ENCODE measurements at places on chromosomes 3 and 15.

- no peak for DNase-seq
These were observed 54.8 kb upstream of the MITF start for GRCh38 chr3:69684309-69684961.

GRCh38 chr3:127203024-127203423 lies 10.1 kb downstream of the PRR23E start:
- no peak for DNase-seq

- DNase-seq, result no peak
These were observed 102.1 kb downstream of the RYK start for GRCh38 chr3:134148534-134148933.

- no peak for DNase-seq
These were observed 626.2 kb downstream of the IGSF11 start for GRCh38 chr3:118408431-118408830.

GRCh38 chr3:48576647-48577046 lies 13.1 kb upstream of the UCN2 start:
- DNase-seq, result no peak

GRCh38 chr3:157650172-157650571 lies 147.0 kb upstream of the VEPH1 start:
- DNase-seq, result no peak

DNA sequence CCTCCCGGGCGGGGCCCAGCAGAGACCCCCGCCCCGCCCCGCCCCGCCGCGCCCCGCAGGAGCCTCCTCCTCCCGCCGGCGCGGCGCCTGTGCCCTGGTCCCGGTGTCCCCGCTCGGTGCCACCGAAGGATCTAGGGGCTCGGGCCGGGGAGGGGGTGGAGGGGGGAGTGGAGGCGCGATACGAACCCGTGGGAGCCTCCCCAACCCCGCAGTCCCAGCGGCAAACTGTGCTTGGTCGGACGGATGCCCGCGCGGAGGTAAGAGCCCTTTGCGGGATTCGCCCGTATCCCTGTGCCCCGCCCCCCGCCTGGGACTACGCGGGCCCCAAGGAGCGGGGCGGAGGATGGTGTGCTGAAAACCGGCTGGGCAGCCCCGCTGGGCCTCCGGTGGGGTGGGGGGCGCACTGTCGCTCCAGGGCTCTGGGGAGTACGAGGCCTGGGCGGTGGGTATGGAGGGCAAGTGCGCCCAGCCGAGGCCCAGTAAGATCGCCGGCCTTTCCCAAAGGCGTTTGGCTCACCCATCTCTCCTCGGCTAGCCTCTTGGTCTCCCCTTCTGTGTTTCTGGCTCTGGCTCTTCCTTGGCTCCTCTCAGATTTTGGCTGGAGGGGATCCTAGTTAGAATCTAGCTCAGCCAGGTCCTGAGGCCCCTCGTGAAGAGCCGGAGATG lies 65.6 kb upstream of the POLG start:
- no peak for DNase-seq

DNA sequence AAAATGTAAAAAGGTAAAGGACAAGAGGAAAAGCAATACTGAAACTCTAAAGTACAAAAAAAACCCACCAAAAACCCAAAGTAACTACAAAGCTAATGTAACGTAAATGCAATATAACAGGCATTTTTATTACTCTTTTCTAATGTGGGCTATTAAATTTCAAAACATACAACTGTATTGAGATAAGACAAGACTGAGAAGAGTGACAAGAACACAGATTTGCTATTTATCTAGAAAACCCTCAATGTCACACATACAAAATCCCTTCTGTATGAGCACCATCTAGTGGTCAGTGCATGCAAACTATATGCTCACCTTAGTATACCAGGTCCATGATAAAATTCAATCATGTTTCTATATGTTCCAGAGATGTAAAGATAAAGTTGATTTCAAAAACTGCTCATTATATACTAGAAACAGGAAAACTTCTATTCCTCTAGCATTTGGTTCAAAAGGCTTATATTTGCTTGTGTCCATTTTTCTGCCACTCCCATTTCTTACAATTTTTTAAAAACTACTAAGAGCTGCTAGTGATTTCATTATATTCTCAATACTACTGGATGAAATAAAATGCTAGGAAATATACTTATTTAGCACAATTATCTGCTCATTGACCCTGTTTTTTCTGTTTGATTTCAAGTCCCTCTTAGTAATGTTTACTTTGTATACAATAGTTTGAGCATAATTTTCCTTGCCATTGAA lies 111.4 kb downstream of the DLG1 start:
- DNase-seq, result peak; percentile 44

DNA sequence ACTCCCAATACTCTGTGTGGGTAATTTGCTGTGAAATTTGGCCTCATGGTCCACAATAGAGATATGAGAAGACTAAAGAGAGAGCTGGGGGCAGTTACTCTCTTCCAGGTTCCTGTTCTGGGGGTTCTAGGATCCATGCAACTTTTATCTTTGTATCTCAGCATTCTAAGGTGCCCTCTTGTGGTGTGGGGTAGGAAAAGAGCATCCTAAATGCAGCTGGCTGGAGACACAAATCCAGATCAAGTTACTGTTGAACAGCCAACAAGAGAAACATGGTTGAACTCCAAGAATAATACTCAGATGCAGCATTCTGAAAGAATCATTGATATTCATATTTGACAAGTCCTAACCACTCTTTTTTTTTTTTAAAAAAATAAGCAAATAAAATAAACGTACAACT lies 238.2 kb downstream of the GREM1 start:
- no peak for DNase-seq

- no peak for DNase-seq
These were observed 75.2 kb downstream of the GADL1 start for GRCh38 chr3:30819067-30819798.

- no peak for DNase-seq
These were observed 708.5 kb downstream of the SQOR start for GRCh38 chr15:46343196-46343935.

DNA sequence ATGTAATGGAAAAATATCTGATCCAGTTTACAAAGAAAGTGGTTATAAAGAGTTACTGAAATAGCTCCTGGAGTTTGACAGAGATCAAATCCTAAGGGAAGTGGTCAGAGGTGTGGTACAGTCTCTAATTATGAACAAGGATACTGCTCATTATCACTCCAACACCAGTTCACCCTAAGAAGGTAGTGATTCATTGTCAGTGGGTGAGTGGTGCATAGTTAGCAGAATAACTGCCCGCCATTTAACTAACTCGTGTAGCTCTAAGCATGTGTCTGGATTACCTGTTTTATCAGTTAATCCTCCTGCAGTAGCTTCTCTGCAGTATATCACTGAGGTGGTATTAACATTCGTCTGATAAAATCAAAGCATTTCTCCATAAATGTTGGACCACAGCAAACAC lies 700.1 kb downstream of the NLGN1 start:
- no peak for DNase-seq

GRCh38 chr15:80918196-80918783 lies 71.3 kb downstream of the MESD start:
- no peak for DNase-seq

GRCh38 chr3:71254281-71255057 lies 329.1 kb downstream of the FOXP1 start:
- peak; percentile 66 for DNase-seq

- no peak for DNase-seq
These were observed 5.8 kb downstream of the CELSR3 start for GRCh38 chr3:48656841-48657281.

DNA sequence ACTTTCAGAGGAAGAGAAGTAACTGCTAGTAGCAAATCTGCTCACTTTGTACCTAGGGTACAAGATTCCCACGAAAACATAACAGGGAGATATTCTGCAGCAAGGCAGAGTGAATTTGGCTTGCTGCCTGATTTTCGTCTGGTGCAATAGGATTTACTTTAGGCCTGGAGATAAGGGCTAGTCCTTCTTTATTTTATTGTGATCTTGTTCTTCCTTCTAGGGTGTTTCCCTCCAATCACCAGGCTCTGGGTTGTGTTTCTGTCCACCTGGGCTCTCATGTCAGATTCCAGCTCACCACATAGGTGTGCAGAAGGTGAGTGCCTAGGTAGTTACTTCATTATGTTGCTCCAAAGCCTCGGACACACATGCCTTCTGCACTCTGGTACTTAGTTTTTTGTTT lies 211.8 kb upstream of the RGMA start:
- DNase-seq, result no peak

DNA sequence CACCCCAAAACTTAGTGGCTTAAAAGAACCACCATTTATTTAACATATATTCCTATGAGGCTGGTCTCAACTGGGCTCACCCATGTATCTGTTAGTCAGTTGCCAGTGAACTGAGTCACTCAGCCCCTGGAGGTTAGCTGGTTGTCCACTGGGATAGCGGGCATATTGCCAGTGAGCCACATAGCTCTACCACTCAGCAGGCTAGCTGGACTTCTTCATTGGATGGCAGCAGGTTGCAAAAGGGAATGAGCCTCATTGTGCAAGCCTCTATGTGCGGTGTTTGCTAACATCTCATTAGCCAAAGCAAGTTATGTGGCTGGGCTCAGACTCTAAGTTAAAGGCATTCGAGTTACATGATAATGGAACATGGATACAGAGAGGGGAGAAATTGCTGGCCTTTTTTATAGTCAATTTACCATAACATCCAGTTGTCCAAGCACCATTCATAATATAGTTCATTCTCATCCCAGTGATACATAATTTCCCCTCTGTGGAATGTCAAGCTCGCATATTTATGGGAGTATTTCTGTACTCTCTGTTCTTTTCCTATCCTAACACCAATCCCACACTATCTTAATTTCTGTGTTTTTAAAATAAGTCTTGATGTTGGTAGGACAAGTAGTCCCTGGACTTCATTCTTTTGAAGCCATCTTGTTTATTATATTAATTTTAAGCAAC lies 8.7 kb downstream of the BTD start:
- no peak for DNase-seq

DNA sequence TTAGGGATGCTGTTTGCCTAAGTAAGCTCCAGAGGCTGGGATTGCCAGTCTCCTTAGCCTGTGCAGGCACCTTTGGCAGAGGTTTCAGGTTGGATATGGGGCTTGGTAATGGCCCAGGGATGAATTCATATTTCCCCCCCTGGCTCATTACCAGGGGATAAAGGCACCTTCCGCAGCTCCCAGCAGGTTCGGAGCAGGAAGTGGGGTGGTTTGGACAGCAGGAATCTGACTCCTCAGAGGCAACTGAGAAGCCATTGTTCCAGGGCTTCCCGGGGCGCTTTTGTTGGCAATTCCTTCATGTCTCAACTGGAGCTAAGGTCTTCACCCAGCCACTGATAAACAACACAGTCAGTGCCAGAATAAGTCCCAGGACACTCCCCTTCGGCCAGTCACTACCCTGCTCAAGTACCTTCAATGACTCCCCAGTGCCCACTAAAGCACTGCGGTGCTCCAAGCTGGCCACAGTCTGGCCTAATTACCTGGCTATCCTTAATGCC lies 85.3 kb upstream of the SLC6A6 start:
- no peak for DNase-seq

DNA sequence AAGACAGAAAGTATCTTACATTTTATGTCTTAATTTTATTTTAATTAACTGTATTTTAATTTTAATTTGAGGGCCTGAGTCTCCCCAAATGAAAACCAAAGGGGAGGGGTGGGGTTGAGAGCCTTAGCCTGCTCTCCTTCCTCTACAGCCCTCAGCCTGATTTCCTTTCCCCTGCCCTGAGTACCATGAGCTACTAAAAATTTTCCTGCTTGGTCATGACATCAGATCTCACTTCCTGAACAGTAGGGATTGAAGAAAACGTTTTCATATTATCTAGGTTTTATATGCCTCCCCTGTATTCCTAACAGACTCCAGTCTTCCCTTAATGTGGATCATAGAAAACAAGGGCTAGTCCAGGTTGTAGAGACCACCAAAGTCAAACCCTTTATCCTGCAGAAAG lies 133.9 kb downstream of the MYLK start:
- no peak for DNase-seq

- DNase-seq, result no peak
These were observed 62.0 kb downstream of the ABHD2 start for GRCh38 chr15:89150287-89150686.

- DNase-seq, result no peak
These were observed 29.8 kb downstream of the ZNF592 start for GRCh38 chr15:84778194-84778593.

Data from right lung (tissue), 10 donors.